ENCODE measurements at places on chromosomes 12 and 14.

DNA sequence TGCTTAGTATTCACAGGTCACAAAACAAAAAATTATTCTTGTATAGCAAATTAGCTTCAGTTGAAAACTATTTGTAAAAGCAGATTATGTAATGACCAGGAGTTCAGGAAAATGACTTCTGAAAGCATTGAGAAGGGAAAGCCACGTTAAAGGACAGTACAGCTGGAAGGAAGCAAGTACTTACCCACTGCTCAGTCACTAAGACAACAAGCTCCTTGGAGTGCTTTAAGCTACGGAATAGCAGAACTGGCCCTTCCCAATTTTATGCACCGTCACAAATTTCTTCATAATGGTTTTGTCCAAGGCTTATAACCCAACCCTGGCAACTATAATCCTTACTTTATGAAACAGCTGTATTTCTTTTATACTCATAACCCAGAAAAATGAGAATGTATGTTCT lies 13.0 kb upstream of the SNAPC1 start:
- DNase-seq, result no peak

DNA sequence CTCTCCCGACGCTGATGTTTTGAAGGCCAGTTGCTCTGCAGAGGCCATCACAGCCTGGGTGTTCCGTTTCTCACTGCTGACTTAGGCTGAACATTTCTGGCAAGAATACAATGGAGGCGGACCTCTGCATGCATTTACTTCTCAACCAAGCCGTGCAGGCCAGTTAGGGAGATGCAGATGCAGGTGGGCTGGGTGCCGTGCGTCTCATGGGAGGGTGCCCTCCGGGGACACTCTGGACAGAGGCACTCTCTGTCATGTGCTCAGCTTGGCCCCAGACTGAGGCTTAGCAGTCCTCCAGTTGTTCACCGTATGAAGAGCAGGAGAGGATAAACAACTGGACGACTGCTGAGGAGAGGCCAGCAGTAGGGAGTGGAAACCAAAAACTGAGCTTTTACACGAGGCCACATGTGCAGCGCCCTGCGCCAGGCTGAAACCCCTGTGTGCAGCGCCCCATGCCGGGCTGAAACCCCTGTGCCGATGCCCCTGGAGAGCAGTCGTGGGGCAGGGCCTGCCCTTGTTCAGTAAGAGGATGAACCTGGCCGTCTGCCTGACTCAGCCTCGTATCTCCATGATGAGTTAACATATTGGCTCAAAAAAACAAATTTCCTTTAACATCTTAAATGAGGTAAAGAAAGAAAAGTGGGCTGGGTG lies 32.3 kb downstream of the DDX51 start:
- no peak for DNase-seq

GRCh38 chr14:64294672-64295413 lies 672 bp upstream of the ESR2 start:
- DNase-seq, result peak; percentile 29

DNA sequence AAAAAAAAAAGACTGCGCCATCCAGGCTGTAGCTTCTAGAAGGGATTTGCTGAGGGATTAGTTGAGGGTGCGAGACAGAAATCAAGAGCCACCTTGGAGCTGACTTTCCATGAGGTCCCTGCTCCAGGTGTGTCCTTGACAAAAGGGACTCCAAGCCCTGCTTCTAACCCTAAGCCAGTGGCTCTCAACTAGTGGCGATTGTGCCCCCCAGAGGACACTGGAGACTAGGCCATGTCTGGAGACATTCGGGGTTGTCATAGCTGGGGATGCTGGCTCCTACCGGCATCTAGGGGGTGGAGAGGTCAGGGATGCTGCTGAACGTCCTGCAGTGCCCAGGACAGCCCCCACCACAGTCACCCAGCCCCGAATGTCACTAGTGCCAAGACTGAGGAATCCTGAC lies 40.6 kb downstream of the SPRING1 start:
- DNase-seq, result peak; percentile 63

DNA sequence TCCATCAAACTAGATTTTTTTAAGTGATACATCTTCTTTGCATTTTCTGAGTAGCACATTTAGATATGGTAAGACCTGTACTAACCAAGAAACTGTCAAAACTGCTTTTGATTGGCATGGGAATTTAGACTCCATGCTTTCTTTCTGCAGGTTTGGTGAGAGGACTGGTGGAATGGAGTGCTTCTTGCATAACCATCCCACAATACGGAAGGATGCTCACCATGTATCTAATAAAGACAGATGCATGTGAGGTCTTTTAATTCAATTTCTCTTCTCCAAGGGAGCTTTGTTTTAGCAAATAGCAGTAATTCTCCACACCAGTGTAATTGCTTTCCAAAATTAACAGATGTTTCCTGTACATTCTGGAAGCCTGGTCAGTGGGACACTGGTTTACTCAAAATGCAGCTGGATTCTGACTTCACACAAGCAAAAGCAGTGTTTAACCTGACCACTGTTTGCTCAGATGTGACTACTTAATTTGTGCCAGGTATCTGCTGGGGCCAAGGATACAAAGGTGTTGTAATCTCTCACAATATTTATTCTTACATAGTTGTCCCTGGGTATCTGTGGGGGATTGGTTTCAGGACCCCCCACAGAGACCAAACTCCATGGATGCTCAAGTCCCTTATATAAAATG lies 26.1 kb downstream of the FGD6 start:
- no peak for DNase-seq

DNA sequence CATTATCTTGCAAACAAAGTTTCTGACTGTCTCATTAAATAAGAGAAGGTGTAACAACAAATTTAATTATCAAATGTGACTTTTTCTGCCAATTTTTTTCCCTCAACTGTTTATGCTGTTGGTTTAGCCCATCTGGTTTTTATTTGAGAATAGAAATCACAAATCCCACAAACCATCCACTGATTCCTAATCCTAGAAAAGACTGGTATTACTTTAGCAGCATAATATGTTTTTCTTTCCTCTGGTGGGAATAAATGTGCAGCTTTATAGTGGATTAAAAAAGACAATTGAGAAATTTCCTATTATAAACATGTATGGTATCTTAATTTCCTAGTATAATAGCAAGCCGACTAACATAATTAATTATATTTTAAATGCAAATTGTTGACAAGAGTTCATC lies 257.9 kb upstream of the FOXN3 start:
- DNase-seq, result no peak

- DNase-seq, result no peak
Measured at GRCh38 chr14:28983279-28983678, 216.7 kb downstream of the FOXG1 start.

DNA sequence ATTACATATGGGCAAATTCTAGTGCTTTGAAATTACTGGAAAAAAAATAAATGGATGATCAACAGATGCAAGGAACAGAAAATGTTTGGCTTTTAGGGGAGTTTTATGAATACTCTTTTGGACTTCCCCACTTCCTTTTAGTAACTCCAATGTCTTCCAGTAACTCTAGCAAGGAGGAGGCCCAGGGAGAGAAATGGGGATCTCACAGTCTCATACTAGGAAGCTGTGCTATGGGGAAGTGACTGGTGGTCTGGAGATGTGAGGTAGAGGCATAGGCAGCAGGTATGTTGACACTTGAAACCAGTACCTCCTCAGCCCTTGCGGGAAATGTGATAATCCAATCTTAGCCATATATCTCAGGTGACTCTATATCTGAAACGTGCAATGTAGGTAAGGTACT lies 68.1 kb downstream of the CRADD start:
- DNase-seq, result no peak

GRCh38 chr14:37047996-37048395 lies 124.4 kb downstream of the SLC25A21 start:
- no peak for DNase-seq

GRCh38 chr12:110269622-110270124 lies 11.4 kb upstream of the ATP2A2 start:
- DNase-seq, result no peak

DNA sequence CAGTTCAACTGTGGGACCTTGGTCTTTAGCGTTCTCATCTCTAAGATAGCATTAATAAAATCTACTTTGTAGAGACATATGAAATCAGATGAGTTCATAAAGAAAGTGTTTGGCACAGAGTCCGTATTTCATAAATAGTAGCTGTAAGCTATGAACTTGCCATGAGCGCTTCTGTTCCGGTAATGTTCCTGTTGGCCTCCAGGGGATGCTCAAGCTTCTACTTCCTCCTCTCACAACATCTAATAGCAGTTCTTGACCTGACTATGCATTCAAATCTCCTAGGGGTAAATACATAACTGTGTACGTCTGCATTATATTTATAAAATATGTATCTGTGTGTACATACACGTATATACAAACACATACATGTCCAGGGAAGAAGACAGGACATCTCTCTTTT lies 288.2 kb upstream of the TMPO start:
- DNase-seq, result no peak

DNA sequence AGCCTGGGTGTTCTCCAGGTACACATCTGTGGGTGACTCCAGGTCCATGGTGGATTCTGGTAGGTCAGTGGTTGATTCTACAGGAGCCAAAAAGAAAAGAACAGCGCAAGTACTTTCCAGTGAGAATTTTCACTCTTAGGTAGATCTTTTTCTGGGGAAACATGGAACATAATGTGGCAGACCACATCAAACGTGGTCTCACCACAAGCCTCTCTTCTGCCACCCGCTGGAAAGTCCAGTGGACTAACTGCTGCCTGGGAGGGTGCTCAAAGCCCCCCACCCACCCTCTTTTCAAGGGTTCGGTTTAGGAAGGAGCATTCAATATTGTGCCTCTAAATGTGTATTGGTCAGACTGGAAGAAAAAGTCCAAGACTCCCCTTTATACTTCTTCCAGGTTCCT lies 36.1 kb upstream of the PRB2 start:
- no peak for DNase-seq

GRCh38 chr12:89252284-89252683 lies 100.0 kb downstream of the DUSP6 start:
- DNase-seq, result no peak

DNA sequence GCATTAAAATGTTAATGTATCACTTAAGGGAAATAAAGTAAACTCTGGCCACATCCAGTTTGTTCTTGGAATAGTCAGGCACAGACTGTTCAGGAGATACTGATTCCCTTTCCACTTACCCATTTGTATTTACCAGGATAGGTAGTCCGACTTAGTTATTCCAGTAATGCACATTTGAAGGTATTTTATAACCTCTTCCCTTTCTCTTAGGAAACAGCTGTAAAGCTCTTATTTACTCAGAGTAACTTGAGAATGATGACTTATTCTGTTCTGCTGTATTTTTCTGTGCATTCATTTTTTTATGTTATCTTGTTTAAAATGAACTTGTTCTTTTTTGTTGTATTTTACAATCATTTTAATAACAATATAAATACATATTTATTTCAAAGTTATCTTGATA lies 78.0 kb downstream of the METTL25 start:
- DNase-seq, result no peak

GRCh38 chr14:105392131-105393090 lies 5.9 kb upstream of the TEX22 start:
- DNase-seq, result no peak

DNA sequence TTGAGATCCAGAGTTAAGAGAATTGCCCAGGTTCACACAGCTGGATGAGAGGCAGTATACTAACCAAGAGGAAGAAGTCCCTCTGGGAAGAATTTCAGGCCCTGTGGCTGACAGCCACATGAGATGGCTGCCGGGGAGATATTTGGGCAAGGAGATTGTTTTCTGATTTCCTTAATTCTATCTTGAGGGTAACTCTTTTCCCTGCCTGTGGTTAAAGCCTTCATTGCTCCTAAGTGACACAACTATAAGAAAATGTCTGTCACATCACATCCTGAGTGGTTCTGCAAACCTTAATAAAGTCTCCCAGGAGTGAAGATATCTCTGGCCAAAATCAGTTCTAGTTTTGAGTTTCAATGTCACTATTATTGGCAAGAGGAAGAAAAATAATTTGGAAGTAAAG lies 9.6 kb downstream of the ARHGDIB start:
- no peak for DNase-seq

GRCh38 chr12:65670775-65671174 lies 153.5 kb upstream of the HMGA2 start:
- no peak for DNase-seq

GRCh38 chr12:73452672-73453469 lies 1084.8 kb upstream of the ATXN7L3B start:
- DNase-seq, result no peak

DNA sequence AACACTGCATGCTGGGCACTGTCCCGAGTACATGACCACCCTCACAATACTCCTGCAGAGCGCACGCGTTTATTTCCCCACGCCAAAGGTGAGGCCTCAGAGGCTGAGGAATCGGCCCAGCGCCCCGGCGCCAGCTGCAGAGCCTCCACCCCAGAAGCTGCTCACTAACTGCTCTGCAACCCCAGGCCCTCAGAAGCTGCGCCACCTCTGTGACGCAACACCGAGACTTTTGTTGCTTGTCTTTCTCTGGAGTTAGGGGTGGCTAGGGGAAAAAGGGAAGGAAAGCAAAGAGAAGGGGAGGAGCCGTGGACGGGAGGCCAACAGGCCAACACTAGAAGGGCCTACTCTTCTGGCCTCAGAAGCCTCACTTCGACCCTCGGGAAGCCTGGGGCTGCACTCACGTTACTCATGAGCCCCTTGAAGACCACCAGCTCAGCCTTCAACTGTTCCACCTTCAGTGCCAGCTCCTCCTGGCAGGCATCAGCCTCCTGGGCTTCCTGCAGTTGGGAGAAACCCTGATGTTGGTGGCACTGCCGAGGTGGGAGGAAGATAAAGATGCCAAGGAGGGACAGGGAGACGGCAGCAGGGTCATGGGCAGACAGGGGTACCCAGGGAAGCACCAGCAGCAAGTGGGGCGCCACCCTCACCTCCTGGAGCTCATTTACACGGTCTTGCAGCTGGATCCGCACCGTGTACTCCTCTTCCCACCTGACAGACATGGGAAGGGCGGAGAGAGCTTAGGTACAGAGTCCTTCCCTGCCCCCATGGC lies 5.4 kb downstream of the IFFO1 start:
- no peak for DNase-seq

GRCh38 chr14:93906341-93907329 lies 20.5 kb upstream of the FAM181A start:
- DNase-seq, result peak; percentile 75

GRCh38 chr12:80925237-80925636 lies 12.5 kb downstream of the LIN7A start:
- no peak for DNase-seq

- DNase-seq, result no peak
Measured at GRCh38 chr12:125983784-125984500, 918.7 kb downstream of the AACS start.

GRCh38 chr12:19120795-19121194 lies 8.7 kb upstream of the PLEKHA5 start:
- no peak for DNase-seq

- no peak for DNase-seq
Measured at GRCh38 chr12:130698106-130698505, 18.0 kb downstream of the RIMBP2 start.

DNA sequence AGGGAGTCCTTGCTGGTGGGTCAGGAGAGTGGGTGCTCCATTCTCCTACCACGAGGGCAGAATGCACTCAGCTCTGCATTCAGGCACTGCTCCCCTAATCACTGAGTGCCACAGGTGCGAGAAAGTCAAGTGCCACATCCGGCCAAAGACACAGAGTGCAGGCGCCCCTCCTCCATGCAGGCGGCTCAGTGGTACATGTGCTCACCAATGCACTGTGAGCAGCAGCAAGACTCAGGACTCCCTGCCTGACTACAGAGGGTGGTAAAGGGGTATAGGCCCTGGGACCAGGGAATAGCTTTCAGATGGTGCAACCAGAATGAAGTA lies 32.9 kb downstream of the ZFYVE21 start:
- no peak for DNase-seq
